Activated T-helper 17 cell treated with anti-CD3 and anti-CD28 coated beads, Interleukin-2, amount 50 U/mL, for 72 hours (primary cell): ENCODE measurements at places on chromosomes 12 and 14.

DNA sequence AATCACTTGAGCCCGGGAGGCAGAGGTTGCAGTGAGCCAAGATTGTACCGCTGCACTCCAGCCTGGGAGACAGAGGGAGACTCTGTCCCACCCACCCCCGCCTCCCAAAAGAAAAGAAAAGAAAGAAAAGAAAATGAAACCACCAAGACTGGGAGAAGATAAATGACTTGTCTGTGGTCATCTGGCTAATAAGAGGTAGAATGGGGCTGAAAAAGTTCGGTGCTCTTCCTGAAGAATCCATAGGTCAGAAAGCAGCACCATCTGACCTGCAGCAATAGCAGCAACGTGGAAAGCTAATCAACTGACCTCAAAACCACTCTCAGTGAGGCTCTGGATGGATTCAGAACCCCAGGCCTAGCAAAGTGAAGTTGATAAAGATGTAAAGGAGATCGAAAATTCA lies 25.2 kb downstream of the SSH1 start:
- ATAC-seq: peak; percentile 5

DNA sequence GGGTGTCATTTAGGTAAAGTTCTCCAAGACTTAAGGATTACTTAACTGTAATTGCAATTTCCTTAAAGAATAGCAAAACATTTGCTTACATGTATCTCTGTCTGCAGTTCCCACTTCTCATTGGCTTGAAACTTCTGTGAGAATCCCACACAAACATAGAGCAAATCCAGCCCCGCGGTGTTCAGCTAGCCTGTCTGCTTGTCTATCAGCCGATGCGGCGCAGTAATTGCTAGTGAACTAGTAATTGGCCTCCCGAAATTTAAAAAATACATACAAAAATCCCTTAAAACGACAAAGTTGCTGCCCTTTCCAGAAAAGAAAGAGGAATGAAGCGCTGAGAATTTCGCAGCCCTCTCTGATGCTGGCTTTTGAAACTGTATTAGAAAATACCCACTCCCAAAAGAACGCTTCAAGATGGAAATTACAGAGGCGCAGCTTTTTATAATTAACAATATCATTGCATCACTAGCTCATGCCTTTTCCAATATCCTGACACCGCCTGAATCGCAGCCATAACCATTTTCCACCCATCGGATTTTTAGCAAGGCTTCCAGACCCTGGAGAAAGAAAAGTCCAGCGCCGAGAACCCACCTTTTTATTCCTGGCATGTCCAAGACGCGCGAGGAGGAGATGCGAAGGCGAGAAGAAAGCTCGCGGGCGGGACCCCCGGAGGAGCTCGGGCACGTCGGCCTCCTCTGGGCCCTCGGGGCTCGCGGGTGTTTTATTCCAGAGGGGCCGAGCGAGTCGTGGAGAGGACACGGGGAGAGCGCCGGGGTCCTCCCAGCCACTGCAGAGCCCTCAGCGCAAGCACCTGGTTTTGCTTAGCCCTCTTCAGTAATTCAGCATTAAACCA lies 646 bp downstream of the FBLN5 start:
- peak; percentile 38 for ATAC-seq

- no peak for ATAC-seq
Measured at GRCh38 chr14:105498430-105499255, 7.6 kb downstream of the TEDC1 start.

DNA sequence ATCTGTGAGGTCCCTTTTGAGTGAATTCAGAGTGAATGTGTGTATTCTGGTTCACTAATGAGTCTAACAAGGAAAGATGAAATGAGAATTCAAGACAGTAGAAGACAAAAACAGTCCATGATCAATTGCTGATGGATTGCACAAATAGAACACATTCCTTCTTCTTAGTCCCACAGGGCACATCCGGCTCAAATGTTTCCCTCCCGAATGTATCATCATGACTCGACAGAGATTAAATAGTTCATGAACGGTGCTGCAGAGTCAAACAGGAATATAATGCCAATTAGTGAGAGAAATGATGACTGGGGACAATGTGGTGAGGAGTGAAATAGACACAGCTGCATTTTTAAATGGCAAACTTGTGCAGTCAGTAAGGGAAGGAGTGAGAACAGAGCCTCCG lies 11.5 kb upstream of the SFSWAP start:
- no peak for ATAC-seq

DNA sequence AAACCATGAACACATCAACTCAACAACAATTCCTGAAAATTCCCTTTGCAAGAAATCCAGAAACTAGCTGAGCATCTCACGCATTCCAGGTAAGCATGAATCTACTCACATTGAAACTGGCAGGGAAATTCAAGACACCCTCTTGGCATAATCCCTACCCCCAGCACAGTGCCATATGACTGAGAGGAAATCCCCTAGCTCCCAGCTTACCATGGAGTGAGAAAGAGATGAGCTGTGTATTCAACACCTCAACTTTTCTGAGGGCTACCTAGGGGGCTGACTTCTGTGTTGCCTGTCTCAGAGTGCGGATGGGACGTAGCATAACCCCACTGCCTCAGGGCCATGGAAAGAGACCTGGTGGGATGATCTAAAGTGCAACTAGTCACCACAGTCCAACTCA lies 37.7 kb upstream of the GPR132 start:
- ATAC-seq: peak; percentile 47

DNA sequence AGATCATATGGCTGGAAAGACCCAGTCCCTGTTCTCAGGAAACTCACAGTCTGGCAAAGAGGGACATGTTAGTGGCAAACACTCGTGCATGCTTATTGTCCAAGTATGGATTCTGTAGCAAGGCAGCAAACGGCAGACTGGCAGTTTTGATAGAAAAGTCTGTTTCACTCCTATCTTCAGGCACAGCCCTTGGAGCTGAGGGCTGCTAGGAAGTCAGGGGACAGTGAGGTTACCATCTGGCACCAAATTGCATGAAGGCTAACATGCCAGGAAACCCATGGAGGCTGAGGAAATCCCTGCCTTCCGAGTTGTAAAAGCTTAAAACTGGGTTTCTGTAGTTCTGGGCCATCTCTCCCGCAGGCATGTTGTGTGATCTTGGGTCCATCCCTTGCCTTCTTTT lies 32.9 kb downstream of the CALM1 start:
- no peak for ATAC-seq
